Epithelial cell of proximal tubule (primary cell): ENCODE measurements at places on chromosomes 4 and X. TPM values are rescaled to one million over a fixed set of nuclear protein-coding genes. Genes with fewer than 3 reads are reported as not detected.

DNA sequence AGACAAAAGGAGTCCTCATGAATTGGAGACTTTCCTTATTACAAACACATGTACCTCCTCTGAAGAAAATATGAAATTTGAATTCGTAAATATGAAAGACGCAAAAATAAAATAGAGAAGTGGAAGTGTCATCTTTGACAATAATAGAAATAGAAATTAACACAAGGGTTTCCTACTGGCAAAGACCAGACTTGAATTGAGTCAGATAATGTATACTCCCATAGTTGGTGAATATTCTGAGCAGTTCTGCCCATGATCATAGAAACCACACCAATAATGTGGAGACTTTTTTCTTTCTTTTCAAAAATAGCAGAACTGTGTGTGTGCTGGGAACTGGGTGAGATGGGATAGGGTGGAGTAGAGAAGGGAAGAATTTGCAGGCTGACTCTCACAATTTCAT is 277.7 kb upstream of the TET2 start:
- DNase-seq = no peak

GRCh38 chr4:111775556-111776297 is 369.5 kb upstream of the FAM241A start:
- DNase-seq = no peak

FGF13 gene
- 2.5 and 4.2 TPM in 2 replicates for total RNA-seq

DNA sequence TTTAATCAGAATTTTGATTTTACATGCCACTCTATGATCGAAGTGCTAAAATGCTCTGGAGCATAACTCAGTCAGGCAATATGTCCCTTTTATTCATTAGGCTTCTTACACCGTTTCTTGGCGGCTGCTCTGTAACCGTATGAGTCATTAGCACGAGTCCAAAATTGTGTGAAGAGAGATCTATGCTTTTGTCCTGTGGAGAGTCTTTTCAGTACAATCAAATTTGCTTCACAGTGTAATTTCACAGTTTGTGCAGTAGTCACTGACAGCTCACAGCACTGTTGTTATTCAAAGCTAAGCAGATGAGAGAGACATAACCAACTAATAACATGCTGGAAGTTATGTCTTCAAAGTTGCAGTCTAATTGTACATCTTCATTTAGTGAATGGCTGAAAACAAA is 167.8 kb downstream of the PCDH10 start:
- DNase-seq = no peak

- no peak for DNase-seq
These were observed 28.0 kb downstream of the APELA start for GRCh38 chr4:164904941-164905340.

DNA sequence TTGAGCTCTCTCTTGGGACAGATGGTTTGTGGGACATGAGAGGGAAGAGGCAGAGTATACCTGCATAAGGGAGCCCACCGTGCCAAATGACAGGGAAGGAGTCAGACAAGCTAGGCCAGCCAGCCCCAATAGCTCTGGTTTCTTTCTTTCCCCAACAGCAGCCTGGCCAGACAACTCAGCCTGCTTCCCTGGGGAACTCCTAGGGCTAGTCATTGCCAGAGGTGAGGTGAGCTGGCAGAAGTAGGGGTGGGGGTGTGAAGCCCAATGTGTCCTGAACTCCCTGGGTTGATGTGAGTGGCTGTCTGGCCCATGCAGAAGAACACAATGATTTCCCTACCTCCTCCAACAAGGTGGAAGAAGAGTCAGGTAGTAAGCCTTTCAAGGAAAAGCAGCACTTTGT is 135.5 kb downstream of the AMMECR1 start:
- no peak for DNase-seq

DNA sequence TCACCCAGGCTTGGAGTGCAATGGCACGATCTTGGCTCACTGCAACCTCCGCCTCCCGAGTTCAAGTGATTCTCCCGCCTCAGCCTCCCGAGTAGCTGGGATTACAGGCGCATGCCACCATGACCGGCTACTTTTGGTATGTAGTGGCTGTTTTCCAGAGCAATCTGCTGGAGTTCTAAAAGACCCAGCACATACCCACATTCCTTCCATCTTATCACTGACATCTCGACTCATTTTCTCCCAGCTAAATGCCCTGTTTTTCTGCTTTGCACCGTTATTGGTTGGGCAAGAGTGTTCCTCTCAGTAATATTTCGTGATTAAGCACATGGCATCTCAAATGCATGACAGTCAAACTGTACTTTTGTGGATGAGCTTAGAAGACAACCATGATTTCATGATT is 53.7 kb downstream of the PRKX start:
- DNase-seq = no peak

GPR101 gene
- not detected in 2 replicates for total RNA-seq

- no peak for DNase-seq
These were observed 123.0 kb downstream of the CHRNA9 start for GRCh38 chr4:40458109-40458508.

SYTL5 gene
- total RNA-seq = 0.14 and 0.17 TPM in 2 replicates

TMPRSS11D gene
- total RNA-seq = not detected in 2 replicates

DNA sequence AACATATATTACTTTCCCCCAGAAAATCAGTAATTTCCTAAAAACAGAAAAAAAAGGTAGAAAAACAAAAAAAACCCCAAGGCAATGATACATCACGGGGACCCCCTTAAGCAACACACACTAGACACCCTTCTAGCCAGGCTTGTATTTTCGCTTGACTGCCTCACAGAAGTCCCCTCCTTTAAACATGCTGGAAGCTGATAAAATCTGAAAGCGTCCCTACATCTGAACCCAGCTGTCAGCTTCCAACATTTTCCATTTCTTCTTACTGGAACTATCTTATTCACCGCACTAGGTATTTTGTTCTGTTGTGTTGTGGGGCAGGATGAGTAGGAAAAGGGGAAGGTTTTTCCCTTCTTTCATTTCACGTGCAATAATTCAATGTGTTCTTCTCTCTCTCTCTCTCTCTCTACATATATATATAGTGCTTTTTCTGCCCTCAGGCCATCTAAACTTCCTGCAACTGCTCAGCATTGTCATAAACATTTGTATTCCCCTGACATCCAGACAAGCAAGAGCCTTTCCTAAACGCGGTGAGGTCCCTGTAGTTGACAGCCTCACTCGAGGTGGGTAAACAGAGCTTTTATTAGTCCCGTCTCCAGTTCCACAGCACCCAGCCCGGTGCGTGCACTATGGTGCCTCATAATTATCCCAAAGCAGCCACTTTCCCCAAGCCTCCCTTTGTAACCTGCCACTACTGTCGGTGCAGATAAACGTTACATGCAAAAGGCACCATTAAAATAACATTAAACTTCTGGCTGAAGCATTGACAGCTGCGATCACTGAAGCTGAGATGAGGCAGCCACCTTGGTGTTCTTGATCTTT is 82.5 kb downstream of the GATB start:
- no peak for DNase-seq

GRCh38 chr4:113582737-113583136 is 178.8 kb downstream of the CAMK2D start:
- no peak for DNase-seq

DNA sequence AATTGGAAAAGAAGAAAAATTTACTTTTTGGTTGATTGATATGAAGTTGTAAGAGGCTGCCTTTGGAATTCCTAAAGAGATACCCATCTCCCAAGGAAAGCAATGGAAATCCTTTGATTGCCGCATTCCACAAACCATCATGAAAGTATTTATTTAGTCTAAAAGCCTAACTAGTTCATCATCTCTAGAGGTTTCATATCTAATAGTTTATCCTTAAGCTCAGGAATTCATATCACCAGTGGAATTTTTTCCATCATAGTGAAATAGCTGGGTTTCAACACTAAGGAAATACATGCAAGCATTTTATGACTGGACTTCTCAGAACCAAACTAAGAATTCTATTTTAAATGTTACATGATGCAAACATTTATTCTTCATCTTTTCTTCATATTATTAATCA is 144.9 kb downstream of the FBXO8 start:
- no peak for DNase-seq

DNA sequence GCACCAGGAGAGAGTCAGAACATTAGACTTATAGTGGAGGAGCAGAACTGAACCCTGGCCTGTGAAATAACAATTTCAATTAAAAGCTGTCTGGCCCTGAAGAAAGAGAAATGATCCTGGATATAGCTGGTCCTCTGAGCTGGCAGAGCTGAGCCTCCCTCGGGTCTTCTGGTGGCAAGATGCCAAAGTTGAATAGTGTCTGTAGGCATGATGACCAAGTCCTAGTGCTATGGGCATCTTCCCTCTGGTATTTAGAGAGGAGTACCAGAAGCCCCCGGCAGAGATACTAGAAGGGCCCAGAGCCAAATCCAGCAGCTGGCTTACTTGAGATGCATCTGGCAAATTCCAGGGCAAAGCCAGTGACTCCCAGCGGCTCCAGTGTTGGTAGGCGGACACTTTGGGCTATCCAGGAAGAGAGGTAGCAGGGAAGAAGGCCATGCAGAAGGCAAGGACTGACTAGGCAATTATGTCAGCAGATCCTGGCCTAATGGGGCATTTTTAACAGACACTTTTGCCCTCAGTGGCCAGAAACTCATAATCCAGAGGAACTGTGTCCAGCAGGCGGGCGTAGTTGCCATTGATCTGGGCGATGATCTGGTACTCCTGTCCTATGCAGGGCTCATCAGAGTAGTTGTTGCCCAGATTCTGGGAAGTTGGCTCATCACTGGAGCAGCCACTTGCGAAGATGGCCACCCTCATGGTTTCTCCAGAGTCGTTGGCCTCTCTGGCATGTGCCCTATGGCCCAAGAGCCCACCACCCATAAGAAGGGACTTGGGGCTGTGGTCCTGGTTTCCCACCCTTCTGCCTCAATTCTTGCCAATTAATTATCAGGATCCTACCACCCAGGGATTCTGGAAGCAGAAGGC is 17.9 kb downstream of the VSIG4 start:
- no peak for DNase-seq

DNA sequence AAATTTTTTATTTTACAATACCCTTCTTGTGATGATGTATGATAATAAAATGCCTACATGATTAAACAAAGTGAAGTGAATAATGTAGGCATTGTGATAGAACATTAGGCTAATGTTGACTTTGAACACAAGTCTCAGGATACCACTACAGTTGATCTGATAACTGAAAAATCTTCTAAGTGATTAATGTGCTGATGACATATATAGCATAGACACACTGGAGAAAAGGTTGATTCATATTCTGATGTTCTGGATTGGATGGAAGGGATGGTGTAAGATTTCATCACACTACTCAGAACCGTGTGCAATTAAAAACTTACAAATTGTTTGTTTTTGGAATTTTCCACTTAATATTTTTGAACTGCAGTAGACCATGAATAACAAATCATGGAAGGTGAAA is 738.5 kb downstream of the TECRL start:
- no peak for DNase-seq

GRCh38 chr4:153553819-153554170 is 87.6 kb downstream of the TMEM131L start:
- no peak for DNase-seq

DNA sequence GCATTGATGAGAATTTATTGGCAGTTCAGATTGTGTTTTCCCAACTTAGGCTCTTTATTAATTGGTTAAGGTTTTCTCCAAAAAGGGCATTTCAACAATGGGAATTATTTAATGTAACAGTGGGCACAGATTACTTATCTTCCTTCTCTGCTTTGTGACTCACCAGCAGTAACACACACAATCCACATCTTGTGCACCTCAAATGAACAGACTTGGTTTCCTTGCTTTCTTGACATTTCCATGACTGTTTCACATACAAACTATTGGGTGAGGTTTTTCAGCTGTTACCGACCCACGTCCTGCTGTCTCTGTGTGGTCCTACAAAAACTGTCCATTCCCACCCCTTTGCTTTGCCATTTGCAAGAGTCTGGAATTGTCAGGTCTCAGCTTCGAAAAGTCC is 38.1 kb downstream of the CCNI start:
- no peak for DNase-seq

NXF2 gene
- not detected in 2 replicates for total RNA-seq

MMRN1 gene
- not detected in 2 replicates for total RNA-seq

- no peak for DNase-seq
These were observed 715.1 kb downstream of the FSTL5 start for GRCh38 chr4:161448550-161449180.

DNA sequence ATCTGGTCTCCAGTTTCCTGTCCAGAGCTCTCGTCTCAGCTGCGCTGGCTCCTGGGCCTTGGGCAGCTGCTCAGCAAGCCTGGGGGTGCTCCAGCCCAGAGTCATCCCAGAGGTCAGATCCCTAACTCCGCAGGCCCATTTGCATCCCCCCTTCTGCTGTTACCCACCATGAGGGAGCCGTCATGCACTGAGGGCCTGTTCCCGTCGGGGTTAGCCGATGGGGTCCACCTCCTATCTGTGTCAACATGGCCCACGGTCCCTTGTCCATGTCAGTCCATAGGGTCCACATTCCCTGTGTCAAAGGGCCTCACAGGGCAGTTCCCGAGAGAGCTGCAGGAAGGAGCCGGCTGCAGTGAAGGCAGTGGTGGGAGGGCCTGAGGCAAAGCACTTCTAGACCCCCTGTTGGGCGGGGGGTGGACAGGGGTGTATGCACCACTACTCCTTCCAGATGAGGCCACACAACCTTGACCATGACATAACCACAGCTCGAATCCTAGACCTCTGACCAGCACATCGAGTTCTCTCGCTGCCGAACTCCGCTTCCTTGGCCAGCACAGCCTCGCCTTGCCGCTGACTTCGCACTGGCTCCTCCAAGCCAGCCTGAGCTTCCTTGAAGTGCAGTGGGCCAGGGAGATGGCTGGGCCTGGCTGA is 24.9 kb downstream of the WDR1 start:
- DNase-seq = no peak
